ENCODE measurements at places on chromosomes 11 and 22. TPM values are rescaled to one million over a fixed set of nuclear protein-coding genes. Genes with fewer than 3 reads are reported as not detected.

DNA sequence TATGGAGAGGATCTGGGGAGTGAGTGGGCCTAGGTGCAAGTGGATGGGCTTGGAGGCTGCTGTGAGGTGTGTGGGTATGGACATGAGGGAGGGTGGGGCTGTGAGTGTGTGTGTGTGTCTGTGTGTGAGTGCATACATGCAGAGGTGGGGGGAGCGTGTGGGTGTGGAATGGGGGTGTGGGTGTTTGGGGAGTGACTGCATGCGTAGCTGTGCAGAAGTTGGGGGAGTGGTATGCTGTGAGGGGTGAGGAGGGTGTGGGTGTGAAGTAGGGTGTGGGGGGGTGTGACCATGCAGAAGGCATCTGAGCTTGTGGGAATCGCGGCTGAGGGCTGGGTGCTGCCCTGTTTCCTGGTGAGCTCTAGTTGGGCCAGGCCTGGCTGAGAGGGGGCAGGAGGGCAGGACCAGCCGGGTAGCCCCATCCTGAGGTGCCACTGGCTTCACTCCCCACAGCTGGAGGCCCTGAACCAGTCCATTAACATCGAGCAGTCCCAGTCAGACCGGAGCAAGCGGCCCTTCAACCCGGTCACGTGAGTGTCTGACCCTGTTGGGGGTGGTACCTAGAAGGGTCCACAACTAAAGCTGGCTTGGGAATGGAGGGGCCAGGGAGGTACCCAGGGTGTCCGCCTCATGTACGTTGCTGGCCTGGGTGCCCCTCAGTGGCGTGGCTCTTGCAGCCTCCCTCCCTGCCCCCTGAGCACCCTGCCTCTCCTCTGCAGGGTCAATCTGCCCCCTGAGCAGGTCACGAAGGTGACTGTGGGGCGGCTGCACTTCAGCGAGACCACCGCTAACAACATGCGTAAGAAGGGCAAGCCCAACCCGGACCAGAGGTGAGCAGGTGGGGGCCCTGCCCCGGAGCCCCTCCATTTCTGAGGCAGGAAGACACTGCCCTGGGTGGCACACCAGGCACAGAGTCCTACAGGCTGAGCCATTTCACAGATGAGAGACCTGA, 16.5 kb downstream of the TMEM258 start:
- no peak for DNase-seq

- DNase-seq: no peak
Observed at GRCh38 chr11:69732910-69733309, 29.1 kb upstream of the FGF19 start.

Gene CD3D
- total RNA-seq: not detected

DNA sequence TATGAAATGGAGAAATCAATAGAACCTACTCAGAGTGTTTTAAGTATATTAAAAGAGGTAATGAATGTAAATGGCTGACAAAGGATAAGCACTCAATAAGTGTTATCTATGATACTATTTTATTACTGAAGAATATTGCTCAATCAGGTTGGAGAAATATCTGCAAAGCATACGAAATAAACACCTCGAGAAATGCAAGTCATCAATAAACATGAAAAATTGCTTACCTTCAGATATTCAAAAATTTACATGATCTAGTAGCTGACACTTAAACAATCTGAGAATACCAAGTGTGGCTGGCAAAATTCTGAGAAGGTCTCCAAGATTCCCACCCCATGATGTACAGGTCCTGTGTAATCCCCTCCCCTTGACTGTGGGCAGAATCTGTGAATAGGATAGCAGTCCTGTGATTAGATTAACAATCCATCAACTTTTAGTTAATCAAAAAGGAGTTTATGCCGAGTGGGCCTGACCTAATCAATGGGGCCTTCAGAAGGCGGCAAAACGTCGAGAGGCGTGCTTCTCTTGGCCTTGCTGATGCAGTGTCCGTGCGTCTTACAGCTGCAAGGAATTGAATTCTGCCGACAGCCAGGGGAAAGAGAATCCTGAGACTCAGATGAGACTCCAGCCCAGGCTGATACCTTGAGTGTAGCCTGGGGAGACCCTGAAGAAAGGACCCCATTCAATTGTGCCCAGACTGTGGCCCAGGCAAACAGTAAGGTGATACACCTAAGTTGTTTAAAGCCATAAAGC, 49.1 kb downstream of the SPATA19 start:
- DNase-seq: no peak

DNA sequence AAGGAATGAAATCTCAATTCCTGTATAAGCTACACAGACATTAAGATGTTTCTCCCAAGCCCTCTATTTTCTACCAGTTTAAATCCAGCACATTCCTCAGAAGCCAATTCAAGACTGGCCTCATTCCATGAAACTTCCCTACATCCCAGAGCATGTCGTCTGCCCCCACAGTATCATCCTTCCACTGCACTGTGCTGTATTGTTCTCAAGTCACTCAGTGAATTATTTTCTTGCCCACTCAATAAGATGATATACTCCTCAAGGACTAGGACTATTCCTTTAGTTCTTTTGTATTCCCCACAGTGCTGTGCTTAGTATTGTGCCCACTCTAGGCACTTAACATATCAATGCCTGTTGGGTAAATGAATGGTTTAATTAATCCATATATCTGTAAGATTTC, 203.1 kb upstream of the BLID start:
- no peak for DNase-seq

DNA sequence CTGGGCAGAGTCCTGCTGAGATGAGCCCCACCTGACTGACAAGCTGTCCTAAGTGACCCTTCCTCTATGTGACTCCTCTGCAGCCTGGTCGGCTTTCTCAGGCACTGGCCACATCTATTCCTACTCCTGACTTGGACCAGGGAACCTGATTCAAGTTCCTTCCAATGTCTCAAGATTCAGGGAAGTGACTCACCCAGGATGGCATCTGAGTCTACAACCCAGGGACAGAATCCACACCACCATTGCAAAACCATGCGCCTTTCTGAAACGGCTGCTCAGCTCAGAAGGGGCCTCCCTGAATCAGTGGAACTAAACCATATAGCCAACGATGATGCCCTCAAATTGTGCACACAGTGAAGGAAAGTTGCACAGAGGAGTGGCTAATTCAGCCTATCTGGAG, 63.9 kb upstream of the CSNK2A3 start:
- DNase-seq: no peak

DNA sequence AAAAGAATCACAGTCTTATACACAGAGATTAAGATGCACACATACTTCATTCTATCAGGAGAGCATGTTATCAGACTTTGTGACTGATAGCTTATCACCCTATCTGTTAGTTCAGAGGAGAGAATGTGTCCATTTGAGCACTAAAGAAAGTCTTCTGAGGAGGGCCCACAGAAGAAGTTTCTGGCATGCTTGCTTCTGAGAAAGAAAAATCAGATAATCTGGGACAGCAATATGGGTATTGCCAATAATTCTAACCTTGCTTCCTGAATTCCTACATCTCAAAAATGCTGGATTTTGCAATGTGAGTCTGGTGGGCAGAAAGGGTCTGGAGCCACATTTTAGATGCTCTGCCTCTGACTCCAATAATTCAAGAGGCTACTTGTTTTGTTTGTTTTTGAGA, 128.9 kb downstream of the RBFOX2 start:
- no peak for DNase-seq
